Dorsolateral prefrontal cortex (tissue), 122 donors: ENCODE measurements at places on chromosomes 1 and 21. TPM values are rescaled to one million over a fixed set of nuclear protein-coding genes. Genes with fewer than 3 reads are reported as not detected.

Gene ALG6
- 14.6 TPM for total RNA-seq

Gene SLC19A2
- 9.3 TPM for total RNA-seq

Gene ANXA9
- 0.28 TPM for total RNA-seq

Gene CRP
- total RNA-seq = not detected

Gene SYT2
- 24.6 TPM for total RNA-seq

DNA sequence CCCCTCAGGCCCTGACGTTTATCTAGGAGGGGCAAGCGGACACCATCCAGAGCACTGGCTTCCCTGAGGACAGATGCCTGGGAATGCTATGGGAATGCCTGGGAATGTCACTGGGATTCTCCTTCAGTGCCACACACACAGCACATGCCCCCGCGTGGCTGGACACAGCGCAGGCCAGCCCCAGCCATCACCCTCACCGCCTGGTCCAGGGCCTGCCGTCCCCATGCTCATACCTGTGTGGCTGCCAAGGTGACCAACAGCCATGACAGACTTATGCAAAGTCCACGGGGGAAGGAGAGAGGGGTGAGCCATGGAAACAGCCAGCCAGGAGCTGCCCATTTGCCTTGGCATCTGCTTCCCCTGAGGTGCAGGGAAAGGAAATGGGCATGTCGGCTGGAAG is 5.7 kb upstream of the TAS1R2 start:
- DNase-seq = no peak

DNA sequence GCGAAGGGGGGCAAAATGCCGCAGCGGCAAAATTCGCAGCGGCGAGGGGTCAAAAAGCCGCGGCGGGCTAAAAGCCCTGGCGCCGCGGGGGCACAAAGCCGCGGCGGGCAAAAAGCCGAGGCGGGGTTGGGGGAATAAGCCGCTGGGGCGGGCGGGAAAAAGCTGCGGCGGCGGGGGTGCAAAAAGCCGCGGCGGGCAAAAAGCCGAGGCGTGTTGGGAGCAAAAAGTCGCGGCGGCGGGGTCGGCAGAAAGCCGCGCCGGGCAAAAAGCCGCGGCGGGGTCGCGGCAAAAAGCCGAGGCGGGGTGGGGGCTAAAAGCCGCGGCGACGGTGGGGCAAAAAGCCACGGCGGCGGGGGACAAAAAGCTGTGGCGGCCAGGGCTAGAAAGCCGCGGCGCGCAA is 3902.5 kb downstream of the SRGAP2C start:
- no peak for DNase-seq

DNA sequence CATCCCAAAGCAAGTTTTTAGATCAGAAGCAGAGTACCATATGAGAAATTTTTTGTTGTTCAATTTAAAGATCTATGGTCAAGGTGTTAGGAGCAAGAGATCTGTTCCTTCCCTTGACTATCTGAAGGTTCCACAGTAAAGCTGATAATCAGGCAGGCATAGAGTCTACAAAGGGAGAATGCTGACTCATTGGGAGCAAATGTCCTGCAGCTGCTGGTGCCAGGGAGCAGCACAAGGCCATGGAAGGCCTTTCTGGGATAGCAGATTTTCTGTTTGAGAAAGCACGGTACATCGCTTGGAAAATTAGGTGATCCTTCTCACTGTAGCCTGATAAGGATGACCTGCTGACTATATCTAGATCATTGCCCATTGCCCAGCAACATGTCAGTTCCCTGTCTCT is 210.1 kb upstream of the C1orf87 start:
- no peak for DNase-seq

- DNase-seq = no peak
Observed at GRCh38 chr1:22714455-22714854, 3.8 kb downstream of the EPHB2 start.

DNA sequence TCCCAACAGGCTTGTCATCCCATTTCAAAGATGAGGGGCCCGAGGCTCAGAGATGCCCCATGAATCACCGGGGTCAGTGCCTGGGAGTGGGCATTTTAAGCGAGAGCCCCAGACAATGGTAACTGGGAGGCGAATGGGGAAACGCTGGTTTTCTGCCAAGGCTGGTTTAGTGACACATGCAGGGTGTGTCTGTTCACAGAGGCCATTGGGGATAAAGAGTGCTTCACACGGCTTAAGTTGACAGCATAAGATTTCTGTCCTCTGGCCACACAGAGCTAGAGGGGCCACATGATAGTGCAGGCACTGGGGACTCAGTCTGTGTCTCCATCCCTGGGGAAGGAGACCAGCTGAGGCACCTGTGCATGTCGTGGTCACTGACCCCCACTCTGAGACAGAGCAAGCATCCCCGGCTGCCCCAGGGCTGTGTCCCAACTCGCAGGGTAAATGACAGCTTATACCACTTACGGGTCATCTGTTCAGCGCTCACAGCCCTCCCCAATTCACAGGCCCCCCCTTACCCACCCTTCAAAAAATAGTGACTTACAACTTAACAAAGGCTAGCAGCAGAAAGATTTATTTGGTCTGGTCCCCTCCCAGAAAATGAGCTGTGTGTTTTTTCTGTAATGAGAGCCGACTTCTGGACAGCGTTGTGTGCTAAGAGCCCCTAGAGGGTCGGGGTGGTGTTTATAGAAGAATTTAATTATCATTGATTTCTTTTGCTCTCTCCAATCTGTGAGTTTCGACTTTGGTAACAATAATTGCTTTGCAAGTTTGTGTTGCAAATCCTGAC is 34.9 kb upstream of the ARHGEF16 start:
- DNase-seq = no peak

- DNase-seq = no peak
Observed at GRCh38 chr1:145795257-145795881, 28.5 kb downstream of the RNF115 start.

DNA sequence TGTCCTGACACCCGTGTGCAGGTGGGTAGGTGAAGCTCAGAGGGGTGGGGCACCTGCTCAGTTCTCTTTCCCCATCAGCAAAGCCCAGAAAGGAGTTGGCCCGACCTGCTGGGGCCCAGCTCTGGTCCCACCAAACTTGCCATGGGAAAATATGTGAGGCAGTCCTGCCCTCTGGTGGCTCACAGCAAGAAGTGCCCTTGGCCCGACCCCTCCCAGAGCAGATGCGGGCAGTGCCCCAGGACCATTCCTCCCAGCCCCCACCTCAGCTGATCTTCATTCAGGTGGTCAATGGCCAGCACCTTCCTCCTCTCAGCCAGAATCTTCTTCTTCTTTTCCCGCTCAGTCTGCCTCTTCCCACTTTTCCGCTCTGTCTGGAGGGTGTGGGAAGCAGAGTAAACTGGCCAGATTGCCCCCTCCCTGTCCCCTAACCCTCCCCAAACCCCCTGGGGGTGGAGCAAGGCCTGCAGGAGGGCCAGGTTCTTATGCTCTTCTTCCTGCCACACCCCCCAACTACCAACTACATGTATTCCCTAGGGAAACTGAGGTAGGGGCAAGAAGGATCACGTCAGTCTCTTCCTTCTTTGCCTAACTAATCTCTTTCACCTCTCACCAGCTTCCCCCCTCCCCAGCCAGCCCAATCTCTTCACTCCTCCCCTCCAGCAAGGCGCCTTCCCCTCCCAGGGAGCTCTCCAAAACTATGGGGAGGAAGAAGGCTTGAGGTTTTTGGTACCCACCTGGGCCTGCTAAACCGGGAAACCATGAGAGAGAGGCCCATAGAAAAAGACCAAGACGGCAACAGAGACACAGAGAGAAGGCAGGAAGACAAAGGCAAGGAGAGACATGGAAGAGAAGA is 15.6 kb downstream of the TNNT2 start:
- no peak for DNase-seq

- DNase-seq = no peak
Observed at GRCh38 chr1:71666609-71667008, 585.8 kb upstream of the ZRANB2 start.

- no peak for DNase-seq
Observed at GRCh38 chr1:245380790-245381535, 226.2 kb downstream of the KIF26B start.

- DNase-seq = peak; percentile 64
Observed at GRCh38 chr1:213884942-213885341, 102.8 kb upstream of the PROX1 start.

DNA sequence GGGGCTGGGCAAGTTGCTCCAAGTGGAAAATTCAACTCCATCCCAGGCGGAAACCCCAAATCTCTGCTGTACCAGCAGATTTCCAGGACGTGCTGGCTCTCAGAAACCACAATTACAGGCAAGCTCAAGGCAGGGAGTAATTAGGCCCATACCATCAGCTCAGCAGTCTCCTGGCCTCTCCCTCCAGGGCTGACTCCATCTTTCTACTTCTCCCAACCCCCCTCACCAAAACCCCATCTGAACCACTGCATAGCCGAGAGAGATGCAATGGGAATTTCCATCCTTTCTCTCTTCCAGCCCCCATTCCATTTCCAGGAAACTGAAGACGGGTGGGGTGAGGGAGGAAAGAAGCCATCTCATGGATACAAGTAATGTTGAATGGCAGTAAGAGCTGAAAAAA is 41.2 kb downstream of the ARHGEF11 start:
- DNase-seq = no peak

GRCh38 chr1:223006917-223007648 is 136.0 kb downstream of the TLR5 start:
- no peak for DNase-seq

- DNase-seq = no peak
Observed at GRCh38 chr1:36458910-36459309, 5.3 kb downstream of the MRPS15 start.

DNA sequence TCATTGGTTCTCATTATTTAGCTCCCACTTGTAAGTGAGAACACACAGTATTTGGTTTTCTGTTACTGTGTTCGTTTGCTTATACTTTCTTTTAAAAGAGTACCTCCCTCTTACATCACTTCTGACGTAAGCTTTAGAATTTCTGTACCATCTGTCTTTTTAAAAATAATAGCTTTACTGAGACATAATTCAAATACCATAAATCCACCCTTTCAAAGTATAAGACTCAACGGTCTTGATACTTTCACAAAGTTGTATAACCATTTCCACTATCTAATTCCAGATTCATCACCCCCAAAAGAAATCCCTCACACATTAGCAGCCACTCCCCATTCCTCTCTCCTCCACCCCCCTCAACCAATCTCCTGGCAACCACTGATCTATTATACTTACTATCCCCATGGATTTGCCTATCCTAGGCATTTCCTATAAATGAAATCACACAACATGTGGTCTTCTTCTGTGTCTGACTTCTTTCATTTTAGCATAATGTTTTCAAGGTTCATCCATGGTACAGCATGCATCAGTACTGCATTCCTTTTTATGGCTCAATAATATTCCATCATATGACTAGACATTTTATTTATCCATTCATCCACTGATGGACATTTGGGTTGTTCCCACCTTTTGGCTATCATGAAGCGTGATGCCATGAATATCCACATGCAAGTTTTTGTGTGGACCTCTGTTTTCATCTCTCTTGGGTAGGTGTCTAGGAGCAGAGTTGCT is 104.7 kb downstream of the HLCS start:
- DNase-seq = no peak
